Vein endothelial cell (primary cell): ENCODE measurements at places on chromosomes 12 and 14. TPM values are rescaled to one million over a fixed set of nuclear protein-coding genes. Genes with fewer than 3 reads are reported as not detected.

Gene OTX2
- total RNA-seq = not detected in 2 replicates

Gene DHRS2
- 0.38 TPM in 1 of 2 replicates, not detected in the other for total RNA-seq

Gene EML5
- under 0.01 and 0.10 TPM in 2 replicates for total RNA-seq

Gene NPFF
- not detected in 2 replicates for total RNA-seq

Gene LGR5
- not detected in 2 replicates for total RNA-seq

Gene HCAR2
- not detected in 2 replicates for total RNA-seq

Gene C12orf50
- not detected in 2 replicates for total RNA-seq

Gene PHETA1
- 14.8 and 18.3 TPM in 2 replicates for total RNA-seq

Gene KRT75
- not detected in 2 replicates for total RNA-seq

Gene GMFB
- 62.1 and 84.7 TPM in 2 replicates for total RNA-seq

Gene RNU4-1
- total RNA-seq = under 0.01 TPM in 2 replicates

Gene SAMD4A
- 54.9 and 79.0 TPM in 2 replicates for total RNA-seq

Gene CAPZA3
- total RNA-seq = not detected in 2 replicates
